ENCODE measurements at places on chromosomes 1 and 21.

GRCh38 chr1:153556348-153556747, 7.3 kb upstream of the S100A3 start:
- no peak for DNase-seq

DNA sequence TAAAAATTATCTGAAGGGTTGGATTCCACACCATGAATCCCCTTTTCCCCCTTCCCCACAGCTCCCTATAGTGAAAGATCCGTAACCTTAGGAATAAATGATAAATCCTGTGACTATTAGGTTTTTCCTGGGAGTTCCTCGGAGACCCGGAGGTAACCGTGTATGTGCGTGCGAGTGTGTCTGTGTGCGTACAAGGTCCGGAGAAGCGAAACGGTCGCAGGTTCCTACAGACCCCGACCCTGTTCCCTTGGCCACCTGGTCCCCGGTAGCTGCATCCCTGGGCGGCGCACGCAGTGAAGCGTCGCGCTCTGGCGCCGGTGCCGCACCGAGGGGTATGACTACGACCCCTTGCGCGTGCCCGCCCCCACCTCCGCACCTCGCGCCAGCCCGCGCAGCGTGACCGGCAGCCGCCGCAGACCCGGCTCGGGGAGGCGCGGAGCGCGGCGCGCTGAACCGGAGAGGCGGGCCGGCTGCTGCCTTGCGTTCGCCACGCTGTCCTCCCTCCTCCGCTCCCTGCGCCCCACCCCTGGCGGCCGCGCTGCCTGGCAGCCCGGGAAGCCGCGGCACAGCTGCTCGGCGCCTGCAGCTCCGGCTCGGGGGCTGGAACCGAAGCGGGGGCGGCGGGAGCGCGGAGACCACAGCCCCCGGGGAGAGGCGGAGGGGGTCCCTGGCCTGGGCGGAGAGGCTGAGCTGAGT, at the start of gene AK5:
TSS of gene AK5 (plus strand) at position 529 of the 696 bp plus-strand sequence. CDS start 295 bp downstream, outside the sequence.
- peak; percentile 28 for DNase-seq

DNA sequence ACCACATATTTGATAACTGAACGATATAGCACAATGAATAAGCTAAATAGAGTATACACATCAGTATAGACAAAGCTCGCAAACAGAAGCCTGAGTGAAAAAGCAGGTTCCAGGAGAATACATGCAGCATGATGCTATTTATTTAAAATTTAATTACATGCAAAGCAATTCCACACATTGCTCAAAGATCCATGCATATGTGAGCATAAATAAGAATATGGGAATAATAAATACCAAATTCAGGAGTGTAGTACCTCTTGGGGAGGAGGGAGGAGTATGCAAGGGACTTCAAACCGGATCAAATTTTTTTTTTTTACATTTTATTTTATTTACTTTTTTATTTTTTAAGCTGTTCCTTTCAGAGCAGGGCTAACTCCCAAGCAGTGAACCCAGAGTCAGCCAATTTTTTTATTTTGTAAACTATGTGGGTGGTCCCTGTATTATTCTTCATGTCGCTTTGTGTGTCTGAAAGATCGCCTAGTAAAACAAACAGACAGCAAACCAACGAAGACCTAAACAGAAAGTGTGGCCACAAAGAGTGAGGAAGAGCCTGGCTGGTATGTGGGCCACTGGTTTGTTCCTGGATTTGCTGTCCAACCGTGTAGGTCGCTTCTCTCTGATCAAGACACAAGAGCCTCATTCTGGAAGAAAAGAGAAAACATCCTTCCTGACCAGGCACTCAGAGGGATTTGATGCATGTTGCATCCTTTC, 4.2 kb upstream of the SHISAL2A start:
- no peak for DNase-seq

GRCh38 chr1:77126307-77126706, 92.9 kb downstream of the PIGK start:
- DNase-seq, result no peak

DNA sequence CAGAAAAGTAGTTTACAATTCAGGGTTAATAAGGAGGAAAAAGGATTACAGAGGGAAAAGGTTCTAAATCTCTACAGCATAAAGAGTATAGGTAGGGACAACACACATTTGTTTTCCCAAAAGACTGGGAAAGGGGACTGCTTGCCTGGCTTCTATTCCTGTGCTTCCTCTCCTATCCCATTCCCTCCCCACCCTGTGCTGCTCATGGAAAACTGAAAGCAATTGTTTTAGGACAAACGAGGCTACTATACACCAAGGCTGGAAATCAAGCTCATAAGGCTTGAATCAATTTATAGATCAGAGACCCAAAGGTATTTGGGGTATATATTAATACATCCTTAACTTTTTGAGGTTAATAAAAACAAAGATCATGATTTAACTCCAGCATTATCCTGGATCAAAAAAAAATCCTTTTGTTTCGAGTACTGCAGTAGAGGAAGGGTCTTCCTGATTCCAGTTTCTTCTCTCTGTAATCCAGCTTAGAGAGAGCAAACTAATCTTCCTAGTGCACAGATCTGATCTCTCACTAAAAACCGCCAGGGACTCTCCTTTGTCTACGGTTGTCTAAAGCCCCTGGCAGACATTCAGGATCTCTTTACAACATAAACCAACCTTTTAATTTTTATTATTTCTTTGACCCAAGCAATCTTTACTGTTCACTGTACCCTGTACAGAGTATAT, 37.4 kb upstream of the A3GALT2 start:
- no peak for DNase-seq

- no peak for DNase-seq
These were observed 111.6 kb downstream of the SIPA1L2 start for GRCh38 chr1:232518349-232518748.

- no peak for DNase-seq
These were observed 151.6 kb upstream of the UBE2U start for GRCh38 chr1:64051796-64052195.

DNA sequence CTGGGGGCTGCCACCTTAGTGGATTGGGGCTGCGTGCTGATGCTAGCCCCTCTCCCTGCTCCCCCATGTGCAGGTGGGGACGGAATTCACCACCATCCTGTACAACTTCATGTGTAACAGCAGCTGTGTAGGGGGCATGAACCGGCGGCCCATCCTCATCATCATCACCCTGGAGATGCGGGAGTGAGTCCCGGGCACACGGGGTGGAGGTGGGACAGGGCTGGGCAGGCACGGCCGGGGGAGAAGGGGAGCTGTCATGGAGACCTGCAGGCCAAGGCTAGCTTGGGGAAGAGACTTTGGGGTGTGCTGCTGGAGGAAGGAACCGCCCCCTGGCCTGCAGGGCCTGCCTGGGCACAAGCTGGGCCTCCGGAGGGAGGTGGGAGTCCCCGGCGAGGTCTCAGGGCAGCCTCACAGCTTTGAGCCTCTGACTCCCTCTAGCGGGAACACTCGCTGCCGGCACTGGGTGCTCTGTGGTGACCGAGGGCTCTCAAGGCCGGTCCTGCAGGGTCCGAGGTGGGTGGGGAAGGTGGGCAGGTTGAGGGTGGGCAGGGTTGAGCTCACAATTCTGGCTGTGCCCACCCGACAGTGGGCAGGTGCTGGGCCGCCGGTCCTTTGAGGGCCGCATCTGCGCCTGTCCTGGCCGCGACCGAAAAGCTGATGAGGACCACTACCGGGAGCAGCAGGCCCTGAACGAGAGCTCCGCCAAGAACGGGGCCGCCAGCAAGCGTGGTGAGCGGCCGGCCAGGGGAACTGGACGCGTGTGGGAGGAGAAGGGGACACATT, 25.0 kb upstream of the CCDC27 start:
- DNase-seq, result no peak

GRCh38 chr1:119878171-119878570, 18.1 kb downstream of the ADAM30 start:
- no peak for DNase-seq

GRCh38 chr1:89873770-89874169, 52.9 kb downstream of the LRRC8D start:
- no peak for DNase-seq

DNA sequence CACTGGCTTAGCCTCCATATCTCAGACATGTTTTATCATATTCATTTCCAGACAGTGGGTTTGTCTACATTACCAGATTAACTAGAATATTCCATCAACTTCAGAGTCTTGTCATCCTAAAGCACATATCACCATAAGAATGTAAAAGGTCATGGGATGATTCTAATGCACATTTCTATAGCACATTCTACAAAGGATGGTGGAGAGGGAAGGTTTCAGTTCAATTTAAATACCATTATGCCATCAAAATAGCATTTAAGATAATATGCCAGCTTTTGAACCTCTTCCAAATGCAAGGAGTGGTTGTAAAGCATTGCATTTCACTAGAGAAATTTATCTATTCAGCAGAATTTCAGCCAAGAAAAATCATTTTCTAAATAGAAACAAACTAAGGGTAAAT, 970.5 kb downstream of the TTLL7 start:
- no peak for DNase-seq

GRCh38 chr1:243712242-243712641, 137.8 kb downstream of the AKT3 start:
- no peak for DNase-seq

DNA sequence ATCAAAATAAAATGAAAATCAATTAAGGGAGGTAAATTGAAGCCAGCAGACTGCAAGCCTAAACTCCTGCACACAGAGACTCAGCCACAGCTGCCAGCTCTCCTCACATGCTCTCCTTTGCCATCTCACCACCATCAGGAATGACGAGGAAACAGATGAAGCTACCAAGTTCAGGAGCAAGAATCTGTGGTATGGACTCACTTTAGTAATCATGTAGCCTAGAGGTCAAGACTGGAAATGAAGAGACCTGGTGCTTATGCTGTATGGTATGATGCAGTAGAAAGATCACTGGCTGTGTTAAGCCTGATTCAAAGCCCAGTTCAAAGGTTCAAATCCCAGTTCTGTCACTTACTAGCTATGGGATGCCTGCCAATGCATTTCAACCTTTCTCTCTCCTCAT, 78.9 kb upstream of the CAMK1G start:
- DNase-seq, result no peak

DNA sequence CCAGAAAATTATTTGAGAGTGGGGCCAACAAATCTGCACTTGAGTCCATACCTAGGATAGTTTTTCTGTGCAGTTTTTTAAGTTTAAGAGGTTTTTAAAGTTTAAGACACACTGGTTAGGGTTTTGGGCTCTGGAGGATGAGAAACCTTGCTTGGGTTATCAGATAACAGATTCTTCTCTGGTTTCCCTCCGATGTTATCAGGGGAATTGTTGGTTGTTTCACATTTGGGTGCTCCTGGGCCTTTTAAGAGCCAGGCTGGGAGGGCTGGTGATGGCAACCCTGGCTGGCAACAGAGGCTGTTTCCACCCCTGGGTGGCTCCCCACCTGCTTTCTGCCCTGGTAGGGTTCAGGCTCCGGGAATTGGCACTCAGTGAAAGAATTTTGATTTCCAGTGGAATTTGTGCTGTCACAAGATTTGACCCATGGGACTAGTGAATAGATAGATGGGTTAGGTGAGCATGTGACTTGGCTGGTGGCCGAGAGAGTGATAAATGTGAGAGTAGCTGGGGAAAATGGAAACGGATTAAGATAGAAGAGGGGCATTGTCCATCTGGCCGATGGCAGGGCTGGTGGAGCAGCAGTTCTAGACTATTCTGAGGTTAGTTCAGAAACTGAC, 14.8 kb downstream of the VANGL1 start:
- DNase-seq, result no peak

DNA sequence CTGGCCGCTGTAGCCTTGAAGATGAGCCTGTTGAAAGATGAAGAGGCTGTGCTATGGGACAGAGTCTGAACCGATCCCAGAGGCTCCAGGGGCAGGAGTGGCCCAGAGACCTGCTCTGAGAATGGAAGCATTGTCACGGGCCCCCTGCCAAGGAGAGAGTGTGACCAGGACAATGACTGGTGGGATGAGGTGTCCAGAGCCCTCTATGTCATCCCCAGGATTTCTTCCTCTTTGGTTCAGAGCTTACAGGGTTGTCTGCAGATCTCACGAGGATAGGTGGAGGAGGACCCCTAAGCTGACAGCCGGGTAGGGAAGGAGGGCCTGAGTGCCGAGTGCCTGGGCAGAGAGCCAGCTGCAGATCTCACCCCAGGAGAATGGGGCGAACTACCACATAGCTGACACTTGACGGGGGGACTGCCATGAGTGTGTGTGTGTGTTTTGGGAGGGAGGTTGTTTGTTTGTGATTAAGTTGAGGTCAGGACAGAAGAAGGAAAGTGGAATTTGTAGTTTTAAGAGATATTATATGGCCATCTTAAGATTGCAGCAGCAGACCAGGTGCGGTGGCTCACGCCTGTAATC, 25.4 kb downstream of the PIK3CD start:
- DNase-seq, result no peak

DNA sequence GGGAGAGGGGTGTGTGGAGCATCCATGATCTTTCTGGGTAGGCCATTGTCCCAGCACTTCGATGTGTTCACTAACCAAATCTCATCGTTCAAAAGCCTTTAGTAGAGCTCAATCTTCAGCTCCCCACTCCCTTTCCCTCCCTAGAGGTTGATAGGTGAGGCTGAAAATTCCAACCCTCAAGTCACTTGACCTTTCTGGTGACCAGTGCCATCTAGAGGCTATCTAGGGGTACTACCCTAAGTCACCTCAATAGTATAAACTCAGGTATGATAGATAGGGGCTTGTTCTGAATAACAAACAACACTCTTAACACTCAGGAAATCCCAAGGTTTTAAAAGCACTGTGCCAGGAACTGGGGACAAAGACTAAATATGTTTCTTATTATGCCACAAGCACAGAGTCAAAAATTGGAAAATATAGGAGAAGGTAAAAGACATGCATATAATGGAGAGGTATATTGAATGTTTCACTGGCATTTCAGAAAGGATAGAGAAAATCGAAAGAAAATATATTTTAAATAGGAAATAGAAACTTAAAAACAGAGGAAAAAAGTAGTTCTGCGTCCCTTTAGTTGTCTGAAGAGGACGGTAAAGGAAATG, 42.9 kb upstream of the CD53 start:
- peak; percentile 66 for DNase-seq

DNA sequence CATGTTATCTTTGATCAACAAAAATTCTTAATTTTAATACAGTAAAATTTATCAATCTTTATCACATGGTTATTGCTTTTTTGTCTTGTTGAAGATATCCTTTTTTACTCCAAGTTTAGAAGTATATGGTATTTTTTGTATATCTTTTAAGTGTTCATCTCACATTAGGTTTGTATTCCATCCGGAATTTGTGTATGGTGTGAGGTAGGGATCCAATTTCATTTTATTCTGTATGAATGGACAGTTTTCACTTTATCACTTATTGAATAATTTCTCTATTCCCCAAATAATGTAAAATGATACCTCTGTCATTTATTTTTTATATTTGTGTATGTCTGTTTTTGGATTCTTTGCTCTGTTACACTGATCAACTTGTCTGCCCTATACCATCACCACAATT, 25.3 kb downstream of the NFIA start:
- no peak for DNase-seq
